Jurkat, Clone E6-1 (cell line): ENCODE measurements at places on chromosomes 7 and 10.

- no peak for DNase-seq
Measured at GRCh38 chr10:51023636-51024035, 50.7 kb upstream of the PRKG1 start.

DNA sequence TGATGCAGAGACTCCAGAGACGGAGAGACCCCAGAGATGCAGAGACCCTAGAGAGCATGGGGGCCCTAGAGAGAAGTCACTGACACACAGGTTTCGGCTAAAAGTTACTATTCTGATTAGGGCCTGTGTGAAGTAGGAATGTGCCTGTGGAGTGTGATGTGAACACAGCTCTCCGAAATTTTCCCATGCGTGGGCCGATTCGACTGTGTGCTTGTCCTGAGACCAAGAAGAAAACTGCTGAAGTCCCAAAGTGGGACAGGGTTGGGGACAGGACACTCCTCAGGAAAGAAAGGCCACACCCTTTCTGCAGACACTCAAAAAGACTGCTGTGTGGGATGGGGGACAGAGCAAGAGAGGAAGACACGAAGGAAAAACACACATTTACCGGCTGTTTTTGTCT lies 533.5 kb downstream of the PTPRN2 start:
- DNase-seq = no peak

- DNase-seq = no peak
Measured at GRCh38 chr7:80643336-80643915, 5.0 kb downstream of the CD36 start.

GRCh38 chr7:115058726-115059125 lies 136.8 kb downstream of the MDFIC start:
- DNase-seq = no peak
